ENCODE measurements at places on chromosomes 4 and X.
A peak's percentile ranks its signal among the peaks of the same experiment; 100 is the strongest.

DNA sequence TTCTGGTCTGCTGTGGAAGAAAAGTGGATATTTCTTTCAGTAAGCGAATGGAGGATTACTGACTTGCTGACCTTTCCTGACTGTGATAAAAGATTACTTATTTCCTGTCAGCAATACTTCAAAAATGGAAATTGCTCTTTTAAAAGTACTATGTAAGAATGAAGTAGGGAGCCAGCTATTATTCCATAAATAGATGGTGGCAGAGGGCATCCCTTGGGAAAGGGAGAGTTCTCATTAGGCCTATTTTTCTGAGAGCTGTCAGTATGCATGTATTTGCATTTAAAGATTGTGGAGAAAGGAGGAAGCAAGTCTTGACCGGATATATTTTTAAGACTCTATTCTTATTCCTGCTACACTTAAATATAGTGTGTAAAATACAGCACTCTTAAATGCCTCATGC, 37.2 kb downstream of the TMEM47 start:
- no peak for DNase-seq

DNA sequence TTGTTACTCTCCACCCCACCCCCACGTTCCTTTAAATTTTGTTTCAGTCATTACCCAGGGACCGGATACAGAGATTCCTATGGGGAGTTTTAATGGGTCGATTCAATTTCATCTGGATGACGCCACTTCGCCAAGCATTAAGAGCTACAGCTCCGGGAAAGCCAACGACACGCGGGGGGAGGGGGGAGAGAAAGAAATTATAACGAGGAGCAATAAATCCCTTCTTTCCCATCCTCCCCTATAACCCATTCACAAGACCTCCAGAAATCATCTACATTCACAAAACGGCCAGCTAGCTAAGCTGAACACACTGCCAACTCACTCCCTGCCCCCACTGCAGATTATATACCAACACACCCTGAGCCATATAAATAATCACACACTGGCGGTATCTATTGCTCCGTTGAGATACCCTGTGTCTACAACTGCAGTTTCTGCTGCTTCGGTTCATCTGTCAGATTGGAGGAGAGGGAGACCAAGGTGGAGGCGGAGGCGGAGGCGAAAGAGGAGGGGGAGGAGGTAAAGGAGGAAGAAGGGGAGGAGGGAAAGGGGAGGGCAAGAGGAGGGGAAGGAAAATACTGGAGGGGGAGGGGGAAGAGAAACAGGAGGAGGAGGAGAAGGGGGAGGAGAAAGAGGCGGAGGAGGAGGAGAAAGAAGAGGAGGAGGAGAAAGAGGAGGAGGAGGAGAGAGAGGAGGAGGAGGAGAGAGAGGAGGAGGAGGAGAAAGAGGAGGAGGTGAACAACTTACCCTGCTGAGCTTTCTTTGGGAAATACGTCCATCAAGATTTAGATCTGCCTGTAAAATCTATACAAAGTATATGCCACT, 113.9 kb upstream of the VAMP7 start:
- DNase-seq: peak; percentile 7

- DNase-seq: no peak
These were observed at the start of gene BMPR1B for GRCh38 chr4:94757192-94758140. Gene BMPR1B (plus strand): TSS chr4:94757955. CDS start chr4:95104425, 346,470 bp downstream.

DNA sequence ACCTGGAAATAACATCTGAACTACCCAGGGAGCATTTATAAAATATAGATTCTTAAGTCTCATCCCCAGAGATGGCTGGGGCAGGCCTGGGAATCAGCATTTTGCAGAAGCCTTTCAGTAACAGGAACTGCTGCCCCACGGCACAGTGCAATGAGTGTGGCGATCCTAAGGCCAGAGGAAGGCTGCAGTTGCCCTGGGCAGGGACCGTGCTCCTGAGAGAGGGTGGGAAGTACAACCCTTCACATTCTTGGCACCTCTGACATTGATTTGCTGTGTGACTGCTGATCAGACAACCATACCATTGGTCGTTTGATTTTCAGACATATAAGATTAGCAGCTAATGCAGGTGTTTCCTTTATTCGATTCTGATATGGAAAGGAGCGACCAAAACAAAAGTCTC, 233.6 kb downstream of the STIM2 start:
- no peak for DNase-seq

GRCh38 chr4:23878246-23878891, 11.5 kb downstream of the PPARGC1A start:
- DNase-seq: no peak

Measured in inflammatory macrophage treated with lipopolysaccharide for 4 hours (primary cell).